Prostate gland (tissue), 2 donors: ENCODE measurements at places on chromosomes 5 and 9. TPM values are rescaled to one million over a fixed set of nuclear protein-coding genes. Genes with fewer than 3 reads are reported as not detected.

GRCh38 chr5:97735209-97735608 lies 552.2 kb upstream of the RIOK2 start:
- no peaks in the 10 kb centered on the region for H3K4me1 ChIP-seq
- DNase-seq: no peak
- H3K27me3 ChIP-seq: no peaks in the 10 kb centered on the region
- H3K36me3 ChIP-seq: no peaks in the 10 kb centered on the region
- no peak overlapping the region for H3K27ac ChIP-seq

DNA sequence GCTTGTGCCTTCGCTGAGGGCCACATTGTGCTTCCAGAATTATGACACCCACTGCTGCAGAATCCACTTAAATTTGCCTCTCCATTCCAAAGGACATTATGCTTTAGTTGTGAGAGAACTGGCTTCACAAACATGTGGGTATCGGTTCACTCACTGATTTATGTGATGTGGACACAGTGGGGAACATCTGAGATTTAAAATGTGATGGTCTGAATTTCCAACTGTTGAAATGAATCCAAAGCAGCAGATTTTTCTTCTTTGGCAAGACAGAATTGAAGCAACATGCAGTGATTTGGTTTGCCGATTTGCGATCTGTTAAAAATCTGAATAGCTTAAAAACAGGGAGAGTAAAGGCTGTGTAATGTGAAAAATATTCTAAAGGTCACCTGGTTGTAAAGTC lies 20.3 kb downstream of the PCSK5 start:
- no peaks in the 10 kb centered on the region for H3K36me3 ChIP-seq
- no peak overlapping the region for H3K27ac ChIP-seq
- no peaks in the 10 kb centered on the region for H3K27me3 ChIP-seq
- no peak for DNase-seq
- no peak overlapping the region for H3K4me3 ChIP-seq

DNA sequence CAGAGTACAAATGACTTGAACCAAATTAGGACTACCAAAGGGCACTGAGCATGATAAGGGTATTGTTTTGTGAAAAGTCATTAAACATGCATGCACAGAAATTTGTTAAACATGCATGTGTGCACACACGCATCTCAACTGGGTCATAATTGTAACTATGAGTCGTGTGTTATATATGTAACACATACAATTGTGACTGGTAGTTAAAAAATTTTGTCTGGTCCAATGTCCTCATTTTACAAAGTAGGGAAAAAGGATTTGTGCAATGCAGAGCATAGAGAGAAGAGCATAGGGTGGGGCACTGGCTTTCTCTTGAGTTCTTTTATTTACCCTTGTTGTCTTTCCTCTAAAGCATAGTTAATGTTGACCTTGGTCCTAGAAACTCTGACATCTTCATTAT lies 19.3 kb upstream of the IGFBPL1 start:
- H3K4me3 ChIP-seq: no peak overlapping the region
- no peaks in the 10 kb centered on the region for H3K36me3 ChIP-seq

GRCh38 chr9:21473236-21473635 lies 8.9 kb downstream of the IFNE start:
- no peaks in the 10 kb centered on the region for H3K4me1 ChIP-seq
- H3K27me3 ChIP-seq: no peaks in the 10 kb centered on the region
- no peaks in the 10 kb centered on the region for H3K36me3 ChIP-seq
- no peak overlapping the region for H3K27ac ChIP-seq
- no peak for DNase-seq

DNA sequence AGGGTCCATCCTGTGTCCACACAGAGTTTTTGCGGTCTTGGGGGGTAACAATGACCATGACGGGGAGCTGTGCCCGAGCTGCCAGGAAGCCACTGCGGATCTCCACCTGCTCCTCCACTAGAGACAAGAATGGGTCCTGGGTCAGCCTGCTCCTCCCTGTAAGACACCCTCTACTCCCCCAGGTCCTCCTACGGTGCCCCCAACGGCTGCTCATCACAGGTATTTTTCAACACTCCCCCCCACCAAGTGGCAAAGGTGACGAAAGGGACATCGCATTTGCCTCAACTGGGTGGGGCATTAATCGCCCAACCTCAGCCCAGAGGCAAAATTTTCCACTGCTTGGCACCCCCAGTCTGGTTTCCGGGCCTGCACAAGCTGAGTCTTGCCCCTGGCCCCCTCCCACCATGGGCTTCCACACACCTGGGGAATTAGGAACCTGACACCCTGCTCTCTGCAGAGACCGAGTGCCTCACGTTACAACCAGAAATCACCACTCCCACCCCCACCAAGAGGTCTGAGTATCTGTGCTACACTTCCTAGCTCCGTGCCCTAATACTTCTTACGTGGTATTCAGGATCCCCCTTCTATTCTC lies 9.6 kb downstream of the NOL6 start:
- no peak overlapping the region for H3K4me3 ChIP-seq
- peaks cover 22% of the 10 kb centered on the region for H3K36me3 ChIP-seq
- no peaks in the 10 kb centered on the region for H3K4me1 ChIP-seq

KCTD16 gene
- total RNA-seq: 0.14 TPM

DEPDC1B gene
- 1.8 TPM for total RNA-seq

CA9 gene
- total RNA-seq: not detected
